Stimulated activated CD4-positive, alpha-beta T cell treated with anti-CD3 and anti-CD28 coated beads, Interleukin-15, amount 100 ng/mL, for 1 hour (primary cell): ENCODE measurements at places on chromosomes 7 and 10.

- DNase-seq: no peak
Observed at GRCh38 chr10:32957341-32958084, 517 bp downstream of the ITGB1 start.

DNA sequence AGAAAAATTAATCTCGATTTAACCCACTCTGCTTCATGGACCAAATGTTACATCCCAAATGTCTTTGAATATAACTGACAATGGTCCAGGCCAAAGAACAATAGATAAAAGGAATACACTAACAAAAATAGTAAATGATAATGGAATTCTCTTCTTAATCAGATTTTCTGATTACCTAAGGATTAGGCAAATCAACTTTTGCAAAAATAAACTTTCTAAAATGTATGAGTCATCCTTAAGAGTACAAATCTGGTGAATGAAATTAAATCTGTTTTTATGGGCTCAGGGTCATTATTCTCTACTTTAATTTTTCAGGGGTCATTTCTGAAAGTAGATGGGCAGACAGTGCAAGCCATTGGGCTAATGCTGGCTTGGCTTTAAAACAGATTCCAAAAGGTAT lies 102.1 kb upstream of the FAM13C start:
- DNase-seq: no peak

- DNase-seq: no peak
Observed at GRCh38 chr10:110845756-110846620, 25.7 kb upstream of the PDCD4 start.

DNA sequence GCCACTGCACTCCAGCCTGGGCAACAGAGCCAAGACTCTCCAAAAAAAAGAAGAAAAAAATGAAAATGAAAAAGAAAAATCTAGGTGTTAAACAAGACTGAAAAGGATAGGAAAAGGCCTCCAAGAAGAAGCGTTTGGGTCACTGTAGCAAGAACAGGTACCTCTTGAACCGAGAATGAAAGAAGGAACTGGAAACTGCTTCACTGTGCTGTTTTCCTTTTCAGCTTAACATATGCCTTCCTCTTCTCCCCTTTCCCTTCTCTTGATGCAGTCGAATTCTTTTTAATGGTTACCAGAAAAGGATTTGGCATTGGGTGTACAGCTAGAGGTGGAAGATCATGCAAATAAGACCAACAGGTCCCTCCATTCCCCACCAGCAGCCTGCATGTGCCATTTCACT lies 28.1 kb downstream of the LRRC4 start:
- DNase-seq: no peak

GRCh38 chr7:114468844-114469243 lies 54.2 kb downstream of the FOXP2 start:
- no peak for DNase-seq

- no peak for DNase-seq
Observed at GRCh38 chr10:28869606-28870201, 192.4 kb downstream of the BAMBI start.

GRCh38 chr7:149261316-149261828 lies 624 bp upstream of the ZNF783 start:
- DNase-seq: no peak

GRCh38 chr7:83130623-83131545 lies 31.8 kb downstream of the PCLO start:
- DNase-seq: no peak

- no peak for DNase-seq
Observed at GRCh38 chr7:151243408-151244195, 4.9 kb downstream of the SMARCD3 start.

- no peak for DNase-seq
Observed at GRCh38 chr7:46881507-46882127, 700.3 kb downstream of the TNS3 start.

- no peak for DNase-seq
Observed at GRCh38 chr10:128549101-128549608, 422.9 kb upstream of the MKI67 start.

- no peak for DNase-seq
Observed at GRCh38 chr10:31033147-31033546, 1.5 kb upstream of the ZNF438 start.

DNA sequence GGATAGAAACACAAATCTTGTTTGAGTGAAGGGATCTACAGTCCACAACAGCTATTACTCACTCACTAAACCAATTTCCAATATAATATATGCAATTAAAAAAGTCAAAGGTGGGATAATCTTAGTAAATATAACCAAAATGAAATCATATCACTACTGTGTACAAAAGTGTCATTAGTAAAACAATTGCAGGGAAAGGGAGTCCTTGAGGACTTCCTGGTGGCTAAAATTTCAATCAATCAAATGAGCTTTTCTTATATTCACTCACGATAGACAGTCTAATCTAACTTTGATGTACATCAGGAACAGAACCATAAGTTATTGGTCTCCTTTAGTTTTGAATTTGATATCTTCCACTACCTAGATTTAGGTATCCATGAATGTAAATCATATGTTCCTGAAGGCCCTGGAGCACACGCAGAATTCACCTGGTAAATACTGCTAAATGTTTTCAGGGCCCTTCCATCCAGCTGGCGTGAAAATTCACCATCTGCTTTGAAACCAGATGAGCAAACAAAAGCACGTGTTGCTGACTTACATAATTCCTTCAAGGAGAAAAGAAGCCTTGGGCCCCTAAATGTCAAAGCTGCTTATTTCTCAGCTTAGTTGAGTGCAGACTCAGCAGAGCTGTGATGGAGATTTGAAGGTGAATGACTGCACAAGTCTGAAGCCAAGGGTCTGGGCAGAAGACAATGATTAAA lies 159.3 kb upstream of the TMEM196 start:
- DNase-seq: no peak

- no peak for DNase-seq
Observed at GRCh38 chr7:57482-58255, 134.7 kb upstream of the FAM20C start.

DNA sequence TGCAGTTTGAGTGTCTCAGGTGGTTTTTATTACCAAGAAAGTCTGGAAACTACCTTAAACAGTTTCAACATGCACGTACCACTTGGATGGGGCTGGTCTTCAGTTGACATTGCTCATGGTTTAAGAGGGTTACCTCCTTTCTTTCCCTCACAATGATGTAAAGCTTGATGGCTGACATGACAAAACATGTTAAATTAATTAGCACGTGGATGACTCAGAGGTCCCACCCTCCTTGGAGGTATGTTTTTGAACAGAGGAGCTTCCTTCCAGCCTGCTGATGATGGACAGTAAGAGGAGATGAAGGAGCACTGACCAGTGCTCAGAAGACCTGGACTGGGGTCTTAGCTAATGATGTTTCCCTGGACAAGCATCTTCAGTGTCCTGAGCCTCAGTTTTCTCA lies 322.3 kb upstream of the PODXL start:
- DNase-seq: no peak

DNA sequence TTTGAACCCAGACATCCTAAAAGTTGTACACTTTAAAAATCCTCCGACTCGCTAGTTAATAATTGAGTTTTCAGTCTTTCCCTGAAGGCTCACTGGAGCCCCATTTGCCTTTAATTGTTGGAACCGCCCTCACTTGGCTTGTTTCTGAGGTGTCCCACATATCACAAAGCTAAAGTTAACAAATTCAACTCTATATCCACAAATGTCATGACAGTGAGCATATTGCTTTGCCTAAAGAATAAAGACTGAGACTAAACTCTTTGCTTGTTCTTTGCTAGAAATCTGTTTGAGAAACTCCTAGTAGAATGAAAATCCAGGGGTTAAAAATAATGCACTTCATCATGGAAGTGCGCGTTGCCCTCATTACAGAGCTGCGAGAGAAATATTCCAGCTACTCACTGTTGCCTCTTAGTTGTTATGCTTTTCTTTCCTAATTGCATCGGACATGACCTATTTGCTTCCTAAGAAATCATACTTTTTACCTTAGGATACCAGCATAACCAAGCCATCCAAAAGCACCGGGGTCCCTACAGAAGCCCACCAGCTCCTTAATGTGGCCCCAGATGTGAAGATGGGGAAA lies 752 bp downstream of the THSD7A start:
- DNase-seq: no peak

DNA sequence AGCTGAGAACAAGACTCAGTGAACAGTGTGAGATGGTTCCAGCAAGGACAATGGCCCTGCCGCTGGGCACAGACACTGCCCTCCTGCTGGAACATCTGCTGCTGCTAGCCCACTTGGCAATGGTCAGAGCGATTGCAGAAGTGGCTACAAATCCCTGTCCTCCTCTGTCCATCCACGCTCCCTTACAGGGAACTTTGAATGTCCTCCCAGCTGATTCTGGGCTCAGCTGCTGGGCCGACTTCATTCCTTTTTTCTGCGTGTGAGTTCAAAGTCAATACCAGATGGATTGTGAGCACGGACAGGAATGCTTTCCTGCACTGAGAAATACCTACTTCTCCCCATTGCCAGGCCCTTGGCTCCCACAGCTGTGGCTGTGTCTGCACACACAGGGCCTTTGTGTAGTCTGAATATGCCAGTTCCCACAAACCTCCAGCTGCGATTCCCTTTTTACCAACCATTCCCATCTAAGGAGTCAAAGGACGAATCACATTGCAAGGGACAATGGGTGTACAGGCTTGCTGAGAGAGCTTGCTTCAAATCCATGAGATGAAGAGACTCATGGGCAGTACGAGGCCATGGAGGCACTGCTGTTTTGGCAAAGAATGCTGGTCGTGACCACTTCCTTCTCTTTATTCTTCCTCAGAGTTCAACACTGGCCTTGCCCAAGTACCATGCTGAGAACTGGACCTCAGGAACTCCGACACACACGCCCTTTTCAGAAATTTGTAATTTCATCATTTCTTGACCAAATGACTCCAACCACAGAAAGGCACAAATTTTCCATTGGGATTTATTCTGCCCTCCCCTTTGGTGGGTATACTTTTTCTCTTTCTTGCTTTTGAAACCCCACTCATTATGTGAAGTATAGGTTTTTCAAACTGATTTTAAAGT lies 44.2 kb downstream of the BPGM start:
- no peak for DNase-seq

DNA sequence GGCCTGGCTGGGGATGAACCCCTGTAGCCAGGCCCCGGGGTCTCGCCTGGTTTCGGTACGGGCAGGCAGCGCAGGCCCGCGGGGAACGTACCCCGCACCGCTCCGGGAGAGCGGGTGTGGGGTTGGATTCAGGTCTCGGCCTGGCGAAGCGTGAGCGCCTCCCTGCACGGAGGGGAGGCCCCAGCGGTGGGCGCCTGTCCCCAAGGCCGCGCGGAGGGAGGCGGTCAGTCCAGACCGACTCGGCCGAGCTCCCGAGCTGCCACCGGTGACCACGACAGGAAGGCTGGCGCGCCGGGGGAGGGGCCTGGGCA lies 378 bp upstream of the INPP5F start:
- DNase-seq: no peak

DNA sequence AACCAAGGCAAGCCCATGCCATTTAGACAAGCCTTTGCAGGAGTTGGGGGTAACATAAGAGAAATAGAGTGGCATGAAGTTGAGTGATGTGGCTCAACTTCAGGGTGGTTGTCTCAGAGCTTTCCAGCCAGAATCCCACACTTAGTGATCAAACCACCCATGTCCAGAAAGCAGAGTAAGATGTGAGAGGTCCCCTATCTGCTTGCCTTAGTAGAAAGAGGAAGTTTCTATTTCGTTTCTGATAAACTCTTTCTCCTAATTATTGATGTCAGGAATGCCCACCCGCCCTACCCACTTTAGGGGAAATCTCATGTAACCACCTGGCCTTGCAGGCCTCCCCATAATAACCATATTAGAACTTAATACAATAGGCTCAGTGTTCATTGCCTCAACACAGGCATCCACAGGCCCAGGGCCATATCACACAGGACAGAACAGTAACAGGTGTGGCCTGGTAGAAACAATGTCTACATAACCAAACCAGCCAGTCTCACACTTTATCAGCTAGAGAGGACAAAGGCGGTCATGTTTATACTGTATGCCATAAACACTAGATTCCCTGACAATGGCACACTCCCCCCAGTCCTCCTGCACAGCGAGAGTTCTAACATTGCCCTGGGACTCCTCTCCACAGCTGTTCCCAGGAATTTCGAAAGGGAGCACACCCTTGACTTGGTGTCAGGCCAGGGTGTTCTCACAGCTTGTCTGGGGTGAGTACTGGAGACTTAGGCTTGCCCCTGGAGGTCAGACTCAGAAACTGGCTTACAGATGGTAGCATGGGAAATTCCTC lies 364.4 kb downstream of the CXCL12 start:
- DNase-seq: no peak

- DNase-seq: no peak
Observed at GRCh38 chr7:45174328-45174610, 16.7 kb downstream of the RAMP3 start.

GRCh38 chr10:126111516-126111915 lies 215.2 kb downstream of the FANK1 start:
- DNase-seq: no peak

DNA sequence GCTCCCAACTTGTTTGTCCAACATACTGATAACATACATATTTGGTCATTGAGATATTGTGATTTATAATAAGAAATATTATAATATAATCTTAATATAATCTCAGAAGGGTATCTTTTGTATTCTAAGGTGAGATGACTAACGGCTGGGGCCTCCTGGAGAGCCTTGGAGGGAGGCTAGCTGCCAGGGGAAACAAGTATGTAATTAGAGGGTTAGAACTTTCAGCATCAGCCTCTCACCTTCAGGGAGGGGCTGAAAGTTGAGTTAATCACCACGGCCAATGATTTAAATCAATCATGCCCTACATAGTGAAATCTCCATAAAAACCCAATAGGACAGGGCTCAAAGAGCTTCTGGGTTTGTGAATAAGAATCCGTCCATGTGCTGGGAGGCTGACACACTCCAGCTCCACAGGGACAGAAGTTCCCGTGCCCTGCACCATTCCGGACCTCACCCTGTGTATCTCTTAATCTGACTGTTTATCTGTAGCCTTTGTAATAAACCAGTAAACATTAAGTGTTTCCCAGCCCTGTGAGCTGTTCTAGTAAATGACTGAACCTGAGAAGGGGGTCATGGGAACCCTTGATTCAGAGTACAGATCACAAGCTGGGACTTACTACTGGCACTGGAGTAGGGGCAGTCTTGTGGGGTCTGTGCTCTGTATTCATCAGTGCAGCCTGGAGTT lies 86.3 kb upstream of the STEAP1B start:
- DNase-seq: no peak

DNA sequence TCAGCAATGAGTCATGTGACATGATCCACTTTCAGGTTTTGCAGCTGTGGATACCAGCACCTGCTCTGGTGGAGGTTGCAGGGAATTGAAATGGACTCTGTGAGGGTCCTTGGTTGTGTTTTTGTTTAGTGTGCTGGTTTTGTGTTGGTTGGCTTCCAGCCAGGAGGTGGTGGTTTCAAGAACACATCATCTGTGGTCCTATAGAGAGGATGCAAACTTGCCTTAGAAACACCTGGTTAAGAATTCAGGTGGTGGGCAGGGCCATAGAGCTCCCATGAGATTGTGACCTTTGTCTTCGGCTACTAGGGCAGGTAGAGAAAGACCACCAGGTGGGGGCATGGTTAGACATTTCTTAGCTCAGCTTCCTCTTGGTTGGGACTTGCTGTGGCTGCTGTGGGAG lies 59.2 kb upstream of the CYP2C9 start:
- DNase-seq: no peak

- DNase-seq: no peak
Observed at GRCh38 chr7:44073664-44074348, 8.4 kb upstream of the PGAM2 start.
